ENCODE measurements at places on chromosomes 16 and 17.

GRCh38 chr17:50511058-50511457 lies 2.8 kb downstream of the MYCBPAP start:
- DNase-seq = no peak

DNA sequence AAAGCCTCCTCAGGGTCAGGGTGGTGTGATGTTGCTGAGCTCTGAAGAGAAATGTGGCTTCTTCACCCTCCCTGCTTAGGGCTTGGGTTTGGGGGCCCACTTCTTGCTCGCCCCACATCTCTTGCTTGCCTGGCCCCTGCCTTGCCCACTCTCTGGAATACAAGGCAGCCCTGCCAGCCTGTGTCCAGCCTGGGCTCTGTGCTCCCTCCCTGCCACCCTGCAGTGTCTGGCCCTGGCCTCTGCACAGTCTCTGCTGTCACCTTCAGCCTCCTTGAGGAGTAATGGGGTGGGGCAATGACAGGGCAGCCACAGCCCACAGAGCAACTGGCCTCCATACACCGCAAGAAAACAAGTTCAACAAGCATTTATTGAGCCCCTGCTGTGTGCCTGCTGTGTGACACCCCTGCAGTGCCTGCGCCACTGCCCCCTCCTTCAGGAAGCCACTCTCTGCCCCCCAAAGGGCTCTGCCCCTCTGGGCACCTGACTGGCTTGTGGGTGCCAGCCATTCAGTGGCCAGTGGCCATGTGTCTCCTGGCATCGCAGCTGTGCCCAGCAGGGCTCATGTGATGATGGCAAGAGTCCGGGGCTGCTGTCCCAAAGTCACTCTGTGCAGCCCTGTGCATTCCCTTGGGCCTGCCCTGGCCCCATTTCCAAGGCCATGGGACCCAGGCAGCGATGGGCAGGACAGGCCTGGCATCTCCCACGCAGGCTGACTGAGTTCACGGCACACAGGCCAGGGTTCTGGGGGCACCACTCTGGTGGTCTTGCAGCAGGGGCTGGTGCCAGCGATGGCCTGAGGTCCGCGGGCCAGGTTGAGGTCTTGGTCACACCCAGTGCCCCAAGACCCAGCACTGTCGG lies 240.8 kb downstream of the KATNIP start:
- DNase-seq = no peak

GRCh38 chr16:64092271-64092670 lies 1029.6 kb downstream of the CDH11 start:
- no peak for DNase-seq

GRCh38 chr17:7930841-7931631 lies 710 bp downstream of the TRAPPC1 start:
- no peak for DNase-seq

DNA sequence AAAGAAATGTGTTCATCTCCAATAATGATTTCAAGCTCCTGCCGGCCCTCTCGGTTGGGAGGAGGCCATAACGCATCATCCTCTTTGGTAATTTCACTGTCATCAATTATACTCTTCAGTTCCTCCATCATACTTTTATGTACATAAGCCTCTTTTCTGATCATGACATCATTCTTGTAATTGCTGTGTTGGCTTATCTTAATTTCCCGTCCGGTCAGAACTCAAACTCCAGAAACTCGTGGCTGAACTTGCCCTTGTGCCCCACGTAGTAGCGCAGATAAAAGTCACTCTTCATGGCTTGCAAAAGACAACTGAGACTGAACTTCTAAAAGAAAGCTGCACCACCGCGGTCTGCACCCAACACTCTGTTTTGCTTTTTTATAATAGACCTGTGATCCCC lies 13.6 kb downstream of the TMEM220 start:
- no peak for DNase-seq

DNA sequence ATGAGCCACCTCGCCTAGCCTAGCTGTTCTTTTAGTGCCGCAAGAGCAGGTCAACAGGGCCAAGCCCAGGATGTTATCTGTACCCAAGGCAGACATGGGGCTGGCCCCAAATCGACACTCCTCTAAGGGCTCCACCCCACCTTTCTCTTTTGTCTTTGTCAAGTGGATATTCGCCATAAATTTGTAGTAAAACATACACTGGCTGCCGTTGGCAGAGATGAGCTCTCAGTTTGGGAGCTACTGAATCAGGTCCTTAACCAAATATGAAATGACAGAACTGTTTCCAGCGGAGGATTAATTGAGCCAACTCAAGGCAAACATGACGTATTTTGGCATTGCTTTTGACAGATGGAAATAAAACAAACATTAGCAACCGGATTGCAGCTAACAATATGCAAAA lies 556.9 kb upstream of the CDH5 start:
- DNase-seq = no peak

- no peak for DNase-seq
Measured at GRCh38 chr17:61219460-61219859, 180.2 kb upstream of the TBX2 start.

DNA sequence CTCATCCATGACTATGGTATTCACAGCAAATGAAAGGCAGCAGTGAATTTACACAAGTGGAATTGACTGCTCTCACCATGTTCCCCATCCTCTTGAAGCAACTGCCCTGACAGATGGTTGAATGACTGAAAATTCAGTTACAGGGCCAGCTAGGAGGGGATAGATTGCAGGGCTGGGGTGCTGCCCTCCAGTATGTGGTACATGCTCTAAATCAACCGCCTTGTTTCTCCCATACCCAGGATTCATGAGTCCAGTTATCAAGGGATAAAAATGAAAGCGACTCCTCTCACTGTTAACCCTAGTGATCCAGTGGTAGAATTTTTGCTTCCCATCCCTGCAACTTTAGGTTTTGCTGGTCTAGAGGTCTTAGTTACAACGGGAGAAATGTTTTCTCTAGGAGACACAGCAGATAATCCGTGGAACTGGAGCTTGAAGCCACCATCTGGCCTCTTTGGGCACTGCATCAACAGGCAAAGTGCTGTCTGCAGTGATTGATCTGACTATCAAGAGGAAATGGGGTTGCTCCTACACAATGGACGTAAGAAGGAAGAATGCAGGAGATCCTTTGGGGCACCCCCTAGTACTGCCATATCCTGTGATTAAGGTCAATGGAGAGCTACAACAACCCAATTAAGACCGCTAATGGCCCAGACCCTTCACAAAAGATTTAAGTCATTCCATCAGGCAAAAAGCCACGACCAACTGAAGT lies 32.0 kb downstream of the SCPEP1 start:
- peak; percentile 72 for DNase-seq

DNA sequence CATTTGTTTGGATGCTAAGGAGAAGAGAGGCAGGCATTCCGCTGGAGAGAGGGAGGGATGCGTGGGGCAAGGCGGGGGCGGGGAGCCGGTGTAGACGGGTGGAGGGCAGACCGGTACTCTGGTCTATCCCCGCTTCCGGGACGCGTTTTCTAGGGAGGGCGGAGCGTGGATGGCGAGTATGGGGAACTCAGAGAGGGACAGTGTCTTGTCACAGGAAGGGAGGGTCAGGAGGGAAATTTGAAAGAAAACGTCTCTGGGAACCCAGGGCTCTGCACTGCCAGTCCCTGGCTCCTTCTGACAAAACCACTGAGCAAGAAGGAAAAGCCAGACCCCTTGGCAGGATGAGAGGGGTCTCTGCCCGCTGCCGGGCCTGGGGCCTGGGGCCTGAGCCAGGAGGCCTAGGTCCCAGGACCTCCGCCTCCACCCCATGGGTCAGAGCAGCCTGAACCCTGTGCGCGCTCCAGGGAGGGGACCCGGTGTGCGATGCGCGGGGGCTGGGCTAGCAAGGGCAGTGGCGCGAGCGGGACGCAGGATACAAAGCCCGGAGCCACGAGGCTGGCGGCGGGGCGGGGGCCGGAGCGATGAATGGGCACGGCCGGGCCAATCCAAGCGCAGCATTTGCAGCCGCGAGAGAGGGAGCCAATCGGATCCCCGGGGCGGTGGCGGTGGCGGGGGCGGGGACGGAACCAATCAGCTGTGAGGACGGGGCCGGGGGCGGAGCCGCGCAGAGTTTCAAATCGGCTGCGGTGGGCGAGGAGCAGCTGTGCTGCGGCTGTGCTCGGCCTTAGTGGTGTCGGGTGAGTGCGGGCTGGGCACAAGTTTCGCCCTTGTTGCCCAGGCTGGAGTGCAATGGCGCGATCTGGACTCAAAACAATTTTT lies at the start of gene PIMREG:
TSS of gene PIMREG (plus strand) at position 764 of the 879 bp plus-strand sequence. CDS start 656 bp downstream, outside the sequence.
- peak; percentile 91 for DNase-seq

Measured in NCI-H2081 (cell line).